Stimulated activated CD8-positive, alpha-beta memory T cell treated with anti-CD3 and anti-CD28 coated beads, Interleukin-7, amount 100 ng/mL, for 1 hour (primary cell): ENCODE measurements at places on chromosomes 7 and 10.

- DNase-seq = no peak
Measured at GRCh38 chr7:135645296-135645904, 16.9 kb upstream of the STMP1 start.

DNA sequence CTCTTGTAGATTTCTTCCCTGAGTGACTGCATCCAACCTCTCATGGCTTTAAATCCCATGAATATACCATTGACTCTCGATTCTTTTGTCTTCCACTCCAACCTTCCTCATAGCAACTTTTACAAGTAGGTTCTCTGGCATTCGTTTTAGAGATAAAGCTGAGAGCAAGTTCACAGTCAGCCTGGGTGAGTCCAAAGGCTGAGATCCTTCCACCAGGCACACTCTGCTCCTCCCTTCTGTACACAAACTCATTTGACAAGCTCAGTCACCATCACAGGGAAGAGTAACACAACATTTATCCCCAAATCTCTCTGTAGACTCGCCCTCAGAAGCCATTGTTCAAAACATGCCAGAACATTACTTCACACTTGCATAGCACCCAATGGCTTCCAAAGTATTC lies 10.9 kb downstream of the CTTNBP2 start:
- DNase-seq = no peak

- no peak for DNase-seq
Measured at GRCh38 chr10:132065491-132066105, at the start of gene JAKMIP3. TSS of gene JAKMIP3 (plus strand) at chr10:132065946. CDS start at chr10:132104809, 38,863 bp downstream.

DNA sequence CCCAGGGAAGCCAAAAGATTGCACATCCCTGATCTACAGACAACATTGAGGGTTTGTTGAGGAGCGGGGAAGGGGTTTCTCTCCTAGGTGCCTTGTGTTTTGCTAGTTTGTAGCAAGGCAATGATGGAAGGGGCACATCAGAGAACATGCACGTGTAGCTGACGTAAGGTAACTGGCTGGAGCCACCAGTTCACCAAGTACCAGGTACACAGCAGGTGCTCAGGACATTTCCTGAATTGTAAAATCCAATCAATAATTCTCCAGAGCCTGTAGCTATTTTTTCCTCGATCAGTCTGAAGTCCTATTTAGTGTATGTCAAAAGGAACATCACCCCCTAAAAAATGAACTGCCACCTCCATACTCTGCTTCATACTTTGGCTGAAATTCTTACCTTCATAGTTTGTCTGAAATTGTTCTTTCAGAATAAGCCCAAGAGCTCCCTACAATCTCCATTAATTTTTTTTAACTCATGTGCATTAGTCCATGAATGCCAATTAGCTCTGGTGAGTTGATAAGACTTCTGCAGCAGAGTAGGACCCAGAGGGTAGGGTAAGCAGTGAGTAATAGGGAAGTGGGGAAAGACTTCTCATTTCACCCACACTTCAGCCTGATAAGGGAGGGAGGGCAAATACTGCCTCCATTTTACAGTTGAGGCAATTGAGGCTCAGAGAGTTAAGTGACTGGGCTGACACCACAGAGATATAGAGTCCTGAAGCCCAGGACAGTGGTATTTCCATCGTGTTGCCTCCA lies 36.0 kb upstream of the SLC26A3 start:
- DNase-seq = no peak

- DNase-seq = no peak
Measured at GRCh38 chr7:116698396-116698795, 26.4 kb downstream of the MET start.

DNA sequence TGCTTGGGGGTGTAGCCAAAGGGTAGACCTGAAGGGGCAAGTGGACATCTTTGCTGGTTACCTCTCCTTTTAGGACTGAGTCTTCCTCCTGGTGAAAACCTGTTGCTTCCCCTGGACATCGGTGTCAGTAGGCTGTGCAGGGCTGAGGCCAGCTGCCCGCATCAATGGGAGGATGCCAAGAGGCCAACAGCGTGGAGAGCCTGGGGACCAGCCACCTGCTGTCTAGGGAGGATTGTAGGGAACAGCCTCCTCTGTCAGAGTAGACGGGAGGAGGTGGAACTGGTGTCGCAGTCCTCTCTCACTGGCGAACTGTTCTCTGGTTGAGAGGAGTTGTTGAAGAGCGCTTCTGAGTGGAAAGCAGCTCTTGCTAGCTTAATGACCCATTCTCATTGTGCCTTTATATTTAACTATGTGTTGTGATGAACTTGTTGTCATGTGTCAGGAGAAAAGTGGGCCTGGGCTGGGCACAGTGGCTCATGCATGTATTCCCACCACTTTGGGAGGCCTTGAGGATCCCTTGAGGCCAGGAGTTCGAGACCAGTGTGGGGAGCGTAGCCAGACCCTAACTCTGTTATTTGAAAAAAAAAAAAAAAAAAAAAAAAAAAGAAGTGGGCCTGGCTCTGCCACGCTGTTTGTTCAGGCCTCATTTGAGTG lies 1.8 kb downstream of the SUFU start:
- no peak for DNase-seq

GRCh38 chr10:128013626-128014025 lies 106.7 kb downstream of the PTPRE start:
- no peak for DNase-seq

DNA sequence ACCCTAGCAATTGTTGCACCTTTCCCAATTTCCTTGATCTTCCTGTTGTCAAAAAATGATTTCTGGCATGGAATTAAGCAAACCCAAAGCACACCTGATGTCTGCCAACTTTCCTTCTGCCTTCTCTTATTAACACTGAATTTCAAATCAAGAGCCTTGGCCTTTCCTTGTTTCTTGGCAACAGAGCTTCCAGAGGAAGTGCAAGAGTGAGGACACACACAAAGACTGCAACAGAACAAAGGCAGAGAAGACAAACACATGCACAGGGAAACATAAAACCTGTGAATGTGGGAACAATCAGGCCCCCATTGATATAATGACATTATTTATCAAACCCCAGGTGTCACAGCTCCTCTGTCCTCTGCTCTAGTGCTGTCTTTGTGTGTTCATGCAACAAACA lies 73.0 kb upstream of the IL6 start:
- DNase-seq = no peak

DNA sequence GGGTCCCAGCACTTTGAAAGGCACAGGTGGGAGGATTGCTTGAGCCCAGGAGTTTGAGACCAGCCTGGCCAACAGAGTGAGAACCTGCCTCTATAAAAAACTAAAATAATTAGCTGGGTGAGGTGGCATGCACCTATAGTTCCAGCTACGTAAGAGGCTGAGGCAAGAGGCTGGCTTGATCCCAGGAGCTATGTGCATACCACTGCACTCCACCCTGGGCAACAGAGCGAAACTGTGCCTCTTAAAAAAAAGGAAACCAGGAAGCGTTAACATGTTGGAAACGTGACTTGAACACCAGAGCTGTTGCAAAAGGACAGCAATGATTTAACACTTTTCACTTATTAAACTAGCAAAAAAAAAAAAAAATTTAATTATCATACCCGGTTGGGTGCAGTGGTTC lies 12.6 kb downstream of the BAZ1B start:
- DNase-seq = no peak

GRCh38 chr10:86176850-86177536 lies 189.6 kb downstream of the GRID1 start:
- DNase-seq = no peak

- DNase-seq = no peak
Measured at GRCh38 chr7:29843726-29844125, 37.4 kb downstream of the WIPF3 start.

GRCh38 chr7:10696064-10696463 lies 277.6 kb upstream of the PHF14 start:
- no peak for DNase-seq

GRCh38 chr10:20034732-20035131 lies 218.5 kb downstream of the PLXDC2 start:
- no peak for DNase-seq

- no peak for DNase-seq
Measured at GRCh38 chr7:106597751-106598546, 63.0 kb downstream of the CCDC71L start.

GRCh38 chr10:18523858-18524257 lies 127.5 kb downstream of the NSUN6 start:
- no peak for DNase-seq

DNA sequence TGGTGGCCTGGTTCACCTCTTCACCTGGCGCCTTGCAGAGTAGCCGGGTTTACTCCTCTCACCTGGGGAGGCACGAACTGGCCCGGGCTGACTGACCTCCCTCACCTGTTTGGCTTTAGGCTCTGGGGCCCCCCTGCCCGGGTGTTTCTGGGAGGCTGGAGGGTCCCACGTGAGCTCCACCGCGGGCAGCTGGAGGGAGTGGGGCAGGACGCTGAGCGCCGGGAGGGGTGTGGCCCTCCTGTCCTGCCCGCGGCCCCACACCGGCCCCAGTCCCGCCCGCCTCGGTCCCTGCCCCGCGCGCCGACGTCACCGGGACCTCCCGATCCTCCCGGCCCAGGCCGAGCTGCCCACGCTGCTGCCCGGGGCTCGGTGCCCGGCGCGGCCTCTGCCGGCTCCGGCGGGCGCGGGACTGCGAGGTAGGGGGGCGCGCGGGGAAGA lies at the start of gene AMZ1:
Gene AMZ1 (plus strand): TSS at position 322 of the 438 bp plus-strand sequence. CDS start 12,250 bp downstream, outside the sequence.
- no peak for DNase-seq

DNA sequence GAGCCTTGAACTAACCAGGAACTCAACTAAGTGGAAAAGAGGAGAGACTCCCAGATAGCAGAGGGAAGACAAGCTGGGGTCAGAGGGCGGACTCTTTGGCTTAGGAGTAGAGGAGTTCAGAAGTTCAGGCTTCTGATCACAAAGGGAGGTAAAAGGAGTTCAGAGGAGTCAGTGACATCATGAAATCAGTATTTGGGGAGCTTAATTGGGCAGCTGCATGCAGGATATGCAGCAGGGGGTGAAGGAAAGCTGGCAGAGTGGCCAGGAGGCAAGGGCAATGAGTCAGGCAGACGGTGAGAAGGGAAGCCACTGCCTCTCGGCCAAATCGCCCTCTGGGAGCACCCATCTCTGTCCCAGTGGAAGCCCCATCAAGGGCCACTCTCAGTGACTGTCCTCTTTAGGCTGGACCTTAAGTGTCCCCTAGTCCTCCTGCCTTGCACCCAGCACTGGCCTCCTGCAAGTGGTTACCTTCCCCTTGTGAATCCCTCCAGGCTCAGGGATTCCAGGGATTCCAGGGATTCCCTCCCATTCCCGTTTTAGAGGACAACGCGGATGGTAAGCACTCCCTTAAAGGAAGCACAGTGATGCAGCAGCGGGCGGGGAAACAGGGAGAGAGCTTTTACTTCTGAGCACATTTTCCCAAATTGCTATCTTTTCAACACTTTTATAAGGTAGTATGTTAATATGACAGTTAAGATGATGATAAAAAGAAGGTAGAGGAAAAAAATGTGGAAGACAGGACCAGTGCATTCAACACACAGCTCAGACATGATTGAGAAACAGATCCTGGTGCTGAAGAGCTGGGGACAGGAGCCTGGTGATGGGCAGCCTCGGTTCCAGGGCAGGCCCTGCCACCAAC lies 72.6 kb downstream of the KCNMA1 start:
- DNase-seq = no peak

- no peak for DNase-seq
Measured at GRCh38 chr10:77533887-77534278, 103.7 kb downstream of the KCNMA1 start.

DNA sequence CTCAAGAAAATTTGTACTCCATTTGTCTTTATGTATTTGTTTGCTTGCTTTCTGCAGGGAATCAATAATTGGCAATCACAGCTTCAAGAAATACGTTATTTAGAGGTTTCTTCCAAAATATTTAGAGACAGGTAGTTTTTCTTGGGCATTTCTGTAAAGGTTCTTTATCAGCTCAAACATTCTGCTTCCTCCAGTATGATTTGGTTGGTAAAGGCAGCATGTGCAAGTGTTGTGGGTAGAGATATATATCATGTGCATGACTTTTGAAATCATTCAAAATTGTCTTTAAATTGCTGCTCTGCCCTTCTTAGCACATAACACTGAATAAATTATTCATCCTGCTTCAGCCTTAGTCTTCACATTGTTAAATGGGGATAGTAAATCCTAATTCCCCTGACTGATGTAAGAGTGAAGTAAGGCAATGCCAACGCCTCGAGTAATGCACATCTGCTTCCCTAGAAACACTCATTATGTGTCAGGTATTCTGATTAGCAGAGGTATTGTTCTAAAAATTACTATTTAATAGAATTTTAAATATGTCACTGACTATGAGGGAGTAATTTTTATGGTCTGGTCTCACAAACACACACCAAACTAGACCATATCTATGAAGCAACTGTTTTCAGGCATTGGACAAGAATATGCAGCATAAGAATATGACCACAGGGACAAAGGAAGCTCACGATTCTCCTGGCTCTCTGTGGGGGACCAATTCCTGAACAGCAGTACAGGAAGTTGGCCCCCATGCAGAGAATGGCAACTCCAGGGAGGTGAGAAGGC lies 77.3 kb upstream of the AKR1E2 start:
- DNase-seq = no peak

DNA sequence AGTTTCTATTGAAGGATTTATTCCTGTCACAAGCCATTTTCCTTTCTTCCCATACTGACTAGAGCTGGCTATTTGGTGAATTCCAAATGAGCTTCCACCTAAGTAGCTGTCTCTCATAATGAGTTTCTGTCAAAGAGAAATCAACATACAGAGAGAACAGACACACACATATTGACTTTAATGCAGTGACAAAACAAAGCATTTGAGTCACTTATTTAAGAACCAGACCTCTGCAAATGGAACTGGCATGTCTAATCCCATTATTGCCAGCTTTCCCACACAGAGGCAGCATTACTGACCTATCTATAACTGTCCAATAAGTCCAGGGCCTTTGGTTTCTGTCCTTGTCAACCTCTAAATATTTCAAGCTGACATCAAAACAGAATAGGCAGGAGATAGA lies 179.3 kb upstream of the CSTF2T start:
- no peak for DNase-seq

DNA sequence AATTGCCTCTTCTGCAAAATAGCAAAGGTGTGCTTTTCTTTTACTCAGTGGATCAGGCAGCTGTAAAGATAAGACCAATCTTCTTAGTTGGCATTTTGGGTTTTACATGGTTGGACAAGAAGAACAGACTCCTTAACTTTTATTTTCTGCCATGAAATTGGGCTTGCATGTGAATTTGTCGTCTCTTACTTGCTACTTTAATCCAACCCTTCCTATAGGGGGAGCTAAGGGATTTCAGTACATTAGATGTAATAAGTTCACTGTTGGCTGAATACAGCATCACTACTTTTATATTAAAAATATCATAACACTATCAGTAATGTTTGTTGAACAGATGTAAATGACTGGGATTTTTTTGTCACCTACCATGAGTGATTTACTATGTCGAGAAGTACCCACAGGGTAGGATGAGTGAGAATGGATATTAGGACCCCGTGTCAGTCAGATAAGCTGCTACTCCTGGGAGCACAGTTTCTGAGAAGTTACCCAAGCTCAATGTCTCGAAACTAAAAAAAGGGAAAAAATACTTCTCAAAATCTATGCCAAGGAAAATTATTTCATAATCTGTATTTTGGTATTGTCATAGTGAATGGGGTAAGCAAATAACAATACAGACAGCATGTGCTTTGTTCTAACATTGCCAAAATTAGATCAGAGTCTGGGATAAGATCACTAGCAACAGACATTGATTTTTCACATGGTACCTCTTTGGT lies 127.4 kb upstream of the AGR3 start:
- DNase-seq = no peak
